Astrocyte of the cerebellum (primary cell): ENCODE measurements at places on chromosomes 16 and 17.

DNA sequence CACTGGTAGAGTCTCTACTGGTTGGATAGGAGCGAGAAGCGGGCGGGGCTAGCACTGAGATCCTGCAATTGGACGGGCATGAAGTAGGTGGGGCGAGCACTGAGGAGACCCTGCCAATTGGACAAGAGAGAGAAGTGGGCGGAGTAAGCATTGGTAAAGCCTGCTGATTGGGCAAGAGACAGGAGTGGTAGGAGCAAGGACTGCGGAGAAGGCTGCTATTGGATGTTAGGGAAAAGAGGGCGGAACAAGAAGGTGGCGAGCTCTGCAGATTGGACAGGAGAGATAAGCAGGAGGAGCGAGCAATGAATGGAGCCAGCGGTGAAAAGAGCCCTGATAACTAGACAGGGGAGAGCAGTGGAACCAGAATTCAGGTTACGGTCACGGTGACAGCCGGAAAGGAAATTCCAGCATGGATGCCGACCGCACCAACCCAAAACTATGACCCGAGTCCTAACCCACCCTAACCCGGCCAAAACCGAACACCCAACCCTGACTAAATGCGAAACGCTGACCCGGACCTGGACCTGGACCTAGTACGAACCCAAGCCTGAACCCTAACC is 4.8 kb downstream of the SCGB1C2 start:
- no peak for DNase-seq

GRCh38 chr16:21598701-21599121 is 666 bp upstream of the METTL9 start:
- DNase-seq: no peak

DNA sequence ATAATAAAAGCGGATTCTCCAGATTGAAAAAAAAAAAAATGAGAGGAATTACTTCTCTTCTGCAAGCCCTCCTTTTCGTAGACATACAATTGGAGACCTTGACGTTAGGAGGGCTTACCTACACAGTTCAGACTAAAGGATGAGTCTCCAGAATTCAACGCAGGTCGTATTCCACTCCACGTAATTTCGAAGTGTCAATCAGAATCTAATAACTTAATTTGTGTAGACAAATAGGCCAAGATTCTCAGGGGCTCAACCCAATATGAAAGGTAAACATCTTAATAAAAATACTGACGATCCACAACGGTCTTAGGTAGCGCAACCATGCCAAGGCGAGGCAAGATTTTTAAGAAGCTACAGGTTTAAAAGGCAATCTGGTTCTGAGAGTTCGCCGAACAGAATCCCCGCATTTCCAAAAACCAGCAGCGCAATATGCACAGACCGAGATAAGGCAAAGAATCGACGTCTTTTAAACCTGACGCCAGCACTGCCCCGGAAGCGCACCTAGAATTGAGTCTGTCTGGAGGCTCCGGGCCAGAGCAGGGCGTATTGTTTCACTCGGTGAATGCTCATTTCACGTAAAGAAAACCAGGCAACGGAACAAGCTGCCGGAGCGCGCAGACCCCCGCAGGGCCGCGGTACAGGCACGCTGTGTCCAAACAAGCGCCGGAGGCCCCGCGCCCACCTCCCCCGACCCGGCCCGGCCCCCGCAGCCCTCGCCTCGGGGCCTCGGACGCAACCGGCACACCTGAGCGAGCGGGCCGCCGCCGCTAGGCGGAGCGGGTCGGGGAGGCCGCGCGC is 623 bp downstream of the MBTPS1 start:
- DNase-seq: no peak

- no peak for DNase-seq
Measured at GRCh38 chr17:74326506-74326905, 480 bp downstream of the KIF19 start.

GRCh38 chr17:43367737-43368242 is 31.0 kb upstream of the ARL4D start:
- peak; percentile 81 for DNase-seq

GRCh38 chr17:48457080-48457836 is 27.2 kb upstream of the SKAP1 start:
- peak; percentile 15 for DNase-seq

GRCh38 chr17:73480740-73481139 is 163.5 kb downstream of the SDK2 start:
- DNase-seq: no peak

DNA sequence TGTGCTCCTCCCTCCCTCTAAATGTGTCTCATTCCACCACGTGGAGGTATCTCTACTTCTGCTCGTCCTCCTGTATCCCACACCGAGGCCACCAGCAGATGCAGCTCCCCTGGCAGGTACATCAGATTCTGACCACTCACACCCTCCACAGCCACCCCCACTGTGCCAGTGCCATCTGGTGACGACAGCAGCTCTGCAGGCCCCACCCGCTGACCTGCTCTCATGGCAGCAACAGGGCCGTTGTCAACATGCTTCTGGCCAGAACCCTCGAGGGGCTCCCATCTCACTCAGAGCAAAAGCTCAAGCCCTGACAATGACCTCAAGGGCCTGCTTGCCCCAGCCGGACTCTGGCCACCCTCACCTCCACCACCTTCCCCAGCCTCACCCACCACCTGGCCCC is 93.4 kb downstream of the AMFR start:
- DNase-seq: no peak

- no peak for DNase-seq
Measured at GRCh38 chr17:249236-249993, 68.0 kb upstream of the DOC2B start.

- no peak for DNase-seq
Measured at GRCh38 chr16:9528511-9529079, 437.2 kb downstream of the HAPSTR1 start.

DNA sequence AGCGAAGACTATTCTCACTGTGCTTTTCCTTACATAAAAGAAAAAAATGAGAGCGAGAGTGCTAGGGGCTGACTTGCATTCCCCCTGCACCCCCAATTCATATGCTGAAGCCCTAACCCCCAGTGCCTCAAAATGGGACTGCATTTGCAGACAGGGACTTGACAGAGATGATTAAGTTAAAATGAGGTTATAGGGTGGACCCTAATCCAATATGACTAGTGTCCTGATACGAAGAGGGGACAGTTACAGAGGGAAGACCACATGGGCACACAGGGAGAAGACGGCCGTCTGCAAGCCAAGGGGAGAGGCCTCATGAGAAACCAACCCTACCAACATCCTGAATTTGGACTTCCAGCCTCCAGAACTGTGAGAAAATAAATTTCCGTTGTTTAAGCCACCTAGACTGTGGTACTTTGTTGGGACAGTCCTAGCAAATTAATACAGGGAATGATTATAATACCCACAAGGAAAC is 1.6 kb upstream of the TMEM220 start:
- no peak for DNase-seq

GRCh38 chr17:77831474-77832179 is 126.9 kb upstream of the TNRC6C start:
- DNase-seq: peak; percentile 48
